ENCODE measurements at places on chromosomes 16 and 17. TPM values are rescaled to one million over a fixed set of nuclear protein-coding genes. Genes with fewer than 3 reads are reported as not detected.

GRCh38 chr17:50188531-50188920 lies 12.9 kb downstream of the COL1A1 start:
- no peak for DNase-seq

DNA sequence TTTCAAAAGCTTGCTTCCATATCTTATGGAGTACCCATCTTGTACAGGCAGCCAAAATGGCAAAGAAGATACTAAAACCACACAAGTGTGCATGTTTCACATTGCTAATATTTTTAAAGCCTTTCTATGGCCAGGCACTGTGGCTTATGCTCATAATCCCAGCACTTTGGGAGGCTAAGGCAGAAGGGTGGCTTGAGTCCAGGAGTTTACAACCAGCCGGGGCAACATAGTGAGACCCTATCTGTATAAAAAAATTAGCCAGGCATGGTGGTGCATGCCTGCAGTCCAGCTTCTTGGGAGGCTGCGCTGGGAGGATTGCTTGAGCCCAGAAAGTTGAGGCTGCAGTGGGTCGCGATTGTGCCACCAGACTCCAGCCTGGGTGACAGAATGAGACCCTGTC lies 71.3 kb downstream of the YPEL2 start:
- no peak for DNase-seq

The TEKT5 gene
- polyA plus RNA-seq = 0.71 TPM

DNA sequence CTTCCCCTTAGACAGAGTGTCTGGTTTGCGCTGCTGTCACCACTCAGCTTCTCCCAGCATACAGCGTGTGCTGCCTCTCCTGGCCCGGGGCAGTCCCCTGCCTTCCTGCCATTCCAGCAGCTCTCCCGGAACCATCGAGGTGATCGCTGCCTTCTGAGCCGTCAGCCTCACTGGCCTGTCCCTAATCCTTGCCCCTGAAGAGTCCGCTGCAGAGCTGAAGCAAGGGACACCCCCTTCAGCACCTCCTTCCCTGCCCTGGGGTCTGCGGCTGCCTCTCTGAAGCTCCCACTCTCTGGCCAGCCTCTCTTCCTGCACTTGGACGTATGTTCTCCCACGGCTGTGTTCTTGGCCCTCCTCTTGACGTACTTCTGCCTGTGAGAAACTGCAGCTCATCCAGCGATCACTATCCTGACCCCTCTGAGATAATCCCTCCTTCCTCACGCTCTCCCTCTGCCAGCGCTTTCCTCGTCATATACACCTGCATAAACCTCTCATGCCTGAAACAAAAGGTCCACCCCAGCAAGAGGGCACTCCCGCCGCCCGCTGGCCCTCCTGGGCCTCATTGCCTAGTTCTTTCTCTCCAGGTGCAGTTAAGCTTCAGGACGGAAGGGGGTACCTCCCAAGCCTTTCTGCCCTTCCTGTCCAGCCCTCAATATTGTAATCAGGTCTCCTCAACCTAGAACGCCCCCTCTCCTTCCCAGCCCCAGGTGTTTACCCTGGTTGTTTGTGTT lies 220.6 kb upstream of the CHMP6 start:
- DNase-seq = no peak

DNA sequence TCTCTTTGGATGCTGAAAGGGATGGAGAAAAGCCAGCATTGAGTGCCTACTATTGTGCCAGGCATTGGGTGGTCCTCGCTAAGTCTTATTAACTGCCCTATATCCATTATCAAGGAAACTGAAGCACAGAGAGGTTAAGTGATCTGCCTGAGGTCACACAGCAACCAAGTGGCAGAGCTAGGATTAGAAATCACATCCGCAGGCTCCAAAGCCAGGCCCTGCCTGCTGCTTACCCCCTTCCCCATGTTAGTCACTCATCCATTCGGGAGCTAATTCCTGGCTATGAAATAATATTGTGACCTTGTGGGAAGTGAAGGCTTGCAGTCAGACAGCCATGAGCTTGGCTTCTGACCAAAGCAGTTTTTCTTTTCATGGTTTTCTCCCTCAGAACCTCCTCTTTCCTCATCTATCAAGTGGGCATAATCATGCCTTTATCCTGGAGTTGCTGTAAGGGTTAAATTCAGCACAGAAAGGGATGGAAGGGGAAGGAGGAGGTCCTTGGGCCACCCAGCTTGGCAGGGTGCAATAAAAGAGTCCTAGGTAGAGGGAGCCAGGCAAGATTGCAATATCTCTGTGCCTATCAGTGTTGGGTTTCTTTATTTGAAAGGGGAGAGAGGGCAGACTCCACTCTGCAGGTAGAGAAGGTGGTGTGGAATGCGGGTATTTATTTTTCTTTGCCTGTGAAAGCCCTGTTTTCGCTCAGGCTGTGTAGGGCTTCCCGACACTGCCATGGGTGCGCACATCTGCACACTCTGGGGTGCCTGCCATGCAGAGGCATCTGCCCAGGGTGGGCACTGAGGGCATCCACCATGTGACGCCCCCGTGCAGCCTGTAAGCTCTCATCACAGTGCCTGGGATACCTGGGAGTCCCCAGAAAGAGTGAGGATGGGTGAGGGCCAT lies 11.3 kb downstream of the RAI1 start:
- no peak for DNase-seq

DNA sequence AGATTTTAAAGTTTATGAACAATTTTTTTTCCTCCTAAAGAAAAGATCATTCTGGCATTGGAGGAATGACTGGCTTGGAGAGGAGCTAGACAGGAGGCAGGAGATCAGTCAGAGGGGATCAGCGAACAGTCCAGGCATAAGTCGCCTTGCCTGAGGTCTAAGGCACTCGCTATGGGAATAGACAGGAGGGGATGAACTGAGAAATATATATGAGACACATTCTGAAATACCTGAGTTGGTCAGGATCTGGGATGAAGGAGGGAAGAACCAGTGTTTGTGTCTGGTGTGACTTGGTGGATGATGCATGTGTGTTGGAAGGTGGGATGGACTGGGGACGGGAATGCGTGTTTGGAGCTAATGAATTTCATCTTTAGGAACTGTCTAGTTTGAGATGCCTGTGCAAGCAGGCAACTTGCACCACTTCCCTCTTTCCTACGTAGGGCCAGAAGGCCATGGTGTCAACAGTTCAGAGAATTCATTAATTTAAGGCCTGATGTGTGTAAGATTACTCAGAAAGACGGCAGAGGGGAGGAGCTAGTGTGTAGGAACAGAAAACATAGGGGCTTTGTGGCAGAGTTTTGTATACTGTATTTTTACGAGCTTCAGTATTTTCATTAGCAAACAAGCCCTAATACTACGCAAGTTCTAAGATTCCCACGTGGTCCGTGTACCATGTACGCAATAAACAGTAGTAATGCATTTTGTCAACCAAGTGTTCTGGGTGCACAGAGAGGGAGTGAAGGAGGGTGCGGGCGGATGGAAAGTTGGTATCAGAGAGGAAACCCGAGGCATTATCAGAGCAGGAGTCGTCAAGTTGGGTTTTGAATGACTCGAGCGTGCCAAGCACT lies 825 bp downstream of the HEATR6 start:
- DNase-seq = no peak

The LGALS9C gene
- 0.37 TPM for polyA plus RNA-seq

DNA sequence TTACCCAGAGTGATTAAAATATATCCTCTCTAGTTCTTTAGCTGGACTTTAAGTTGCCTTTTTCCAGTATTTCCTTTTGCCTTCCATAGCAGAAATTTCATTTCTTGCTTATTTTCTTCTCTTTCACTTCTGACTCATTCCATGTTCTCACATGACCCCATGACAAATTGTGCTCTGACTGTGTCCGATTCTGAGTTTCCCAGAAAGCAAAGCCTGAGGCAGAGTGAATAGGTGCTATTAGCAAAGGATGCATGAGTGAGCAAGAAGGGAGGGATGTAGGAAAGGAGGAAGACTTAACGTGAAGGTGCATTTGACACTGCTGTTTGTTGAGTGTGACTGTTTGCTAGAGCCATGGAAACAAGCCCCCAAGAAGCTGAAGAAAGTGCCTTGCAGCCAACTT lies 82.6 kb upstream of the CNTNAP4 start:
- DNase-seq = no peak
